ENCODE measurements at places on chromosomes 13 and 19.

- DNase-seq = no peak
These were observed 99.0 kb upstream of the MRI1 start for GRCh38 chr19:13665125-13665905.

DNA sequence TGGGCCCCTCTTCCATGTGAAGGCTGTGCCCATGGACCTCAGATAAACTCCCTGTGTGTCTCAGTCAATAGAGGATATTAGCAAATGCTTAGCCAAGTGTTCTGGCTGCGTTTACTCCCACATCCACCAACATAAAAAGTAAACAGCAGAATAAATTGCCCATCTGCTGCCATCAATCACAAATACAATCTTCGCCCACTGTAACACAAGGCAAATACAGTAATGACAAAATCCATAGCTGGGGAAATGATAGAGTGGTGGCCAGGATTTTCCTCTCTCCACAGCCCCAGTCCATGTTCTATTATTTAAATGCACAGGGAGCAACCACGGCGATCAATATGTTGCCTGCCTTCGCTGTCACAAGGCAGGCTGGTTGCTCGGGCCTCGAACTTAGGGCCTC is 376.5 kb downstream of the UQCRFS1 start:
- no peak for DNase-seq

DNA sequence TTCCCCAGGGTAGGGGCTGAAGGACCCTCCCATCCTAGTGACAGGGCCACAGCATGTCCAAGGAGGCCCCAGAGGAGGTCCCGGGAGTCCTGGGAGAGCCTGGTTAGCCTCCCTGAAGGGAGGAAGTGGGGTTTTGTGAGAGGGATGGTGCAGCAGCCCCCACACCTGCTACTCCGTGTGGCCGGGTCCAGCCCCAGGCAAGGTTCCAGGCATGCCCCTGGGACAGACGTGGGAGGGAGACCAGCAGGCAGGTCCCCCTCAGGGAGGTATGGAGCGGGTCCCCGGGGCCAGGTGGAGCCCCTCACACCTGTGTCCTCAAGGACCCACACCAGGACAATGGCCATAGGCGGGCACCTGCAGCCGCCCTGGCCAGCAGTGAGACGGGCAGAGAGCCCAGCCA is 1.9 kb upstream of the F7 start:
- DNase-seq = no peak

DNA sequence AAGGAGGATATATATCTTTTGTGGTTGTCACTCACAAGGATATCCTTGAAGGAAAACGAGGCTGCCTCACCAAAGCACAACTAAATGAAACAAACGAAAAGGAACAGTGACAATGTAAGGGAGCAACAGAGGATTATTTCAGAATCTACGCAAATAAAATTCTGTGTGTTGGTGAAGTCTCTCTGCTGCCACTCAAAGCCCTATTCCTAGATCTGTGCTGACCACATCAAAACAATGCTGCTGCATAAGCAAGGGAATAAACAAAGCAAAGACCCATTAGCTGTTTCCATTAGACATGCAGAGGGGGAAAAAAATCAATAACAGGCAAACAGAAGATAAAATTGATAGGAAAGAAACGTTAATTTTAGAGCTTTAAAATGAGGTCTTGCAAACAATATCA is 204.4 kb downstream of the MZT1 start:
- DNase-seq = no peak

- no peak for DNase-seq
These were observed 52.8 kb downstream of the ELF1 start for GRCh38 chr13:40966298-40966697.

Measured in T-cell (primary cell).